ENCODE measurements at places on chromosomes 16 and 17. TPM values are rescaled to one million over a fixed set of nuclear protein-coding genes. Genes with fewer than 3 reads are reported as not detected.

The CCL14 gene
- total RNA-seq = not detected

The FOXC2 gene
- total RNA-seq = 3.4 TPM

The SLC16A6 gene
- 0.92 TPM for total RNA-seq

The TBC1D28 gene
- not detected for total RNA-seq

The TAC4 gene
- not detected for total RNA-seq

The VTN gene
- total RNA-seq = 0.53 TPM

The ARL5C gene
- under 0.01 TPM for total RNA-seq

The TBC1D3 gene
- total RNA-seq = not detected

The GPR179 gene
- total RNA-seq = under 0.01 TPM

The PTX4 gene
- total RNA-seq = 0.06 TPM

The NUPR1 gene
- total RNA-seq = 37.0 TPM

The HOXB8 gene
- total RNA-seq = not detected

The RPL23 gene
- total RNA-seq = 2,333 TPM

The ADAD2 gene
- not detected for total RNA-seq

The BAIAP2 gene
- total RNA-seq = 10.4 TPM

Measured in aortic smooth muscle cell (primary cell).